ENCODE measurements at places on chromosomes 5 and 9. TPM values are rescaled to one million over a fixed set of nuclear protein-coding genes. Genes with fewer than 3 reads are reported as not detected.

Gene DMRT3
- total RNA-seq = not detected

Gene SOHLH1
- not detected for total RNA-seq

Gene FAM221B
- total RNA-seq = not detected

Gene IL13
- 0.84 TPM for total RNA-seq

Gene RANBP17
- not detected for total RNA-seq

Gene SHOC1
- not detected for total RNA-seq

Gene TERT
- total RNA-seq = 0.22 TPM
